ENCODE measurements at places on chromosomes 12 and 14.

- DNase-seq, result peak; percentile 80
Observed at GRCh38 chr12:49945394-49946080, 5.0 kb upstream of the AQP2 start.

DNA sequence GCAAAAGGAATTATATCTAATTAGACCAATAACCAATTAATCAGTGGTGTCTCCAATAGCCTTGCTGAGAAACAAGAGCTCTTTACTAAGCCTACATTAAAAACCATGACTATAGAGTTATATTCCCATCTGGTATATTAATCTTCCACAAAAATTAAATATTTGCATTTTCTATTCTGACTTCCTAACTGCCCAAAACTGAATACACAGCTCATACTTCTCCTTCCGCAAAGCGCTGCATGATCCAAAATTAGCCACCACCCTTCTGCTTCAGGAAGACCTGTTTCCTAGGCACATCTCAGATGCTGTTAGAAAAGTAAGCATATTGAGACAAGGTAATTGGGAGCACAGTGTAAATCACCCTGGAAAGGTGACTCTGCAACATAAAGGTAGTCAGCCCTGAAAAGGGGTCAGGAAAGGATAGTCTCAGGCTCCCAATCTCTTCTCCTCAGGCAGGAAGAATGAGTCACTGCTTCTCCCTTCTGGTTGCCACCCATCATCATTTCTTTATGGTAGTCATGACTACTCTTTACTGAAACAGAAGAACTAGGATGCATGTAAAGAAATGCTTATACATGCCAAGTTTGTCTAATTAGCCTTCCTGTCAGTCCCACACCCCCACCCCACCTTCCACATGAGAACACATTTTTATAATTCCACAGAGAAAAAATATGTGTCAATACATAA lies 54.3 kb downstream of the PLCZ1 start:
- DNase-seq, result no peak

- no peak for DNase-seq
Observed at GRCh38 chr12:49932023-49932422, 18.5 kb upstream of the AQP2 start.

GRCh38 chr14:76465664-76466063 lies 89.7 kb downstream of the ESRRB start:
- DNase-seq, result no peak

DNA sequence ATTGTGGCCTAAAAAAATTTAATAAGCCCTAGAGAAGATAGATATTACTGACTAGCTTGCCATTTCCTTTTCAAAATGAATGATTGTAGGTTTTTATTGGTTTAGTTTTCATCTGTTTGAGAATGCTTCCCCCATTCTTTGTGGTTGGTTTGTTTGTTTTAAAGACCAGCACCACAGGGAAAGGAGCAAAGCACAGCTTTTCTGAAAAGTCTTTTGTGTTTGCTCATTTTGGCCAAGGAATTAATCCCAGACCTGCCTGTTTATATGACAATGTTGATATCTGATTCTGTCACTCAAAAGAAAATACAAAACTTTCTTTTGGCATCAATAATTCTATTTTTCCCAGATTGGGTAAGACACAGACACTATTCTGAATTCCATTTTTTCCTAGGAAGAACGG lies 312.5 kb upstream of the FLRT2 start:
- DNase-seq, result no peak

GRCh38 chr12:3491938-3492792 lies 1.2 kb downstream of the PRMT8 start:
- DNase-seq, result no peak

GRCh38 chr12:91272461-91273063 lies 89.9 kb upstream of the DCN start:
- no peak for DNase-seq

- DNase-seq, result peak; percentile 48
Observed at GRCh38 chr14:61668282-61668681, 27.0 kb upstream of the HIF1A start.

DNA sequence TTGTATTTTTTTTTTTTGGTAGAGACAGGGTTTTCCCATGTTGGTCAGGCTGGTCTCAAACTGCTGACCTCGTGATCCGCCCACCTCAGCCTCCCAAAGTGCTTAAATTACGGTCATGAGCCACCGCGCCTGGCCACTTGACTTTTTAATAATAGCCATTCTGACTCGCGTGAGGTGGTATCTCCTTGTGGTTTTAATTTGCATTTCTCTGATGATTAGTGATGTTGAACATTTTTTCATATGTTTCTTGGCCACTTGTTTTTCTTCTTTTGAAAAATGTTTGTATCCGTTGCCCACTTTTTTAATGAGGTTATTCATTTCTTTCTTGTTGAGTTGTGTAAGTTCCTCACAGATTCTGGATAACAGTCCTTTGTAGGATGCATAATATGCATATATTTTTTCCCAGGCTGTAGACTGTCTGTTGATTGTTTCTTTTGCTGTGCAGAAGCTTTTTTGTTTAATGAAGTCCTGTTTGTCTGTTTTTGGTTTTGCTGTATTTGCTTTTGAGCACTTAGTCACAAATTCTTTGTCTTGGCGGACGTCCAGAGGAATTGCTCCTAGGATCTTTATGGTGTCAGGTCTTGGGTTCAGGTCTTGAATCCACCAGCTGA lies 10.3 kb upstream of the PGAM5 start:
- DNase-seq, result no peak

DNA sequence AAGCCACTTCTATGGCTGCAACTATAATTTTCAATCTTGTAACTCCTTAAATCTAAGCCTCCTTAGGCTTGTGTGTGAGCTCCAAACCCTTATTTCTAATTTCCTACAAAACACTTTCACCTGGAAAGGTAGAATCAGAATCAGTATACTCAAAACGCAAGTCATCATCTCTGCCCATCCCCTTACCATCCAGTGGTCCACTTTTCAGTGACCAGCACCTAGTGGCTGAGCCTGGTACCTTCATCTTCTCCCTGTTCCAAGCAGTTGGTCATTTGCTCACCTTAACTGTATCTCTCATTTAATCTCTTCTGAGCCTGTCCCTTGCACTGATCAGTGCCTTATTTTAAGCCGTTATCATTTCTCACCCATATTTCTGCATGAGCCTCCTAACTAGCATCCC lies 107.9 kb downstream of the PPM1H start:
- DNase-seq, result no peak

DNA sequence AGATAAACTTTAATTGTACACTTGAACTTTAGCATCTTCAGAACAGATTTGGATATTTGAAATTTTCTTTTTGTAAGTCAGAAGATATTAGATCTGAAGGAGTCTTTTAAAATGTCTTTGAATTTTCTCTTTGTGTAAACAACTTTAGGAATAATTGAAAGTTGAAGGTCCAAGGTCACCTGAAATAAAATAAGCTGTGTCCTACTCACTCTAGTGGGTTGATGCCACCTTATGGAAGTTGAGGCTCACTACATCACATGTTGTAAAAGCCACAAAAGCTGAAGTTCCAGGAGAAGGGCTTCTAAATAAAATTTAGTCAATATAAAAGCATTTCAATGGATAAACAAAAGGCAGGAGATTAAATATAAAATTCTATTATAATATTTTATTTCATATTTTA lies 122.0 kb upstream of the ATXN7L3B start:
- DNase-seq, result no peak

DNA sequence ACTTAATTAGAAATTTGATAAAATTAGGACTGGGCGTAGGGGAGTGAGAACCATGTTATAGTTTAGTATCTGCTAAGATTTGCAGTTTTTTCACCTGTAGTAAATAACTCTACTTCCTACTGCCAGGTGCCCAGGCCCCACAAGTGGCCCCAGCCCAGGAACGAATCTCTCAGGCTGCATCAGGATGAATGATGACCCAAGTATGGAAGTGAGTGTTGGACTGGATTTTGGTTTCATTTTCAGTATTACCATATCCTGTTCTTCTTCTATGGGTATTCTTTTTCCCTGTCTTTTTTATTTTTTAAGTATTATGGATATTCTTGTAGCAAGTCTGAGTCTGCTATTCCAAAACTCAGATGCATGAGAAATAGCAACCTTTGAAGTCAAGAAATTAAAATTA lies 120.3 kb upstream of the BCAT1 start:
- no peak for DNase-seq

- no peak for DNase-seq
Observed at GRCh38 chr12:53173085-53173715, 7.3 kb upstream of the ZNF740 start.

DNA sequence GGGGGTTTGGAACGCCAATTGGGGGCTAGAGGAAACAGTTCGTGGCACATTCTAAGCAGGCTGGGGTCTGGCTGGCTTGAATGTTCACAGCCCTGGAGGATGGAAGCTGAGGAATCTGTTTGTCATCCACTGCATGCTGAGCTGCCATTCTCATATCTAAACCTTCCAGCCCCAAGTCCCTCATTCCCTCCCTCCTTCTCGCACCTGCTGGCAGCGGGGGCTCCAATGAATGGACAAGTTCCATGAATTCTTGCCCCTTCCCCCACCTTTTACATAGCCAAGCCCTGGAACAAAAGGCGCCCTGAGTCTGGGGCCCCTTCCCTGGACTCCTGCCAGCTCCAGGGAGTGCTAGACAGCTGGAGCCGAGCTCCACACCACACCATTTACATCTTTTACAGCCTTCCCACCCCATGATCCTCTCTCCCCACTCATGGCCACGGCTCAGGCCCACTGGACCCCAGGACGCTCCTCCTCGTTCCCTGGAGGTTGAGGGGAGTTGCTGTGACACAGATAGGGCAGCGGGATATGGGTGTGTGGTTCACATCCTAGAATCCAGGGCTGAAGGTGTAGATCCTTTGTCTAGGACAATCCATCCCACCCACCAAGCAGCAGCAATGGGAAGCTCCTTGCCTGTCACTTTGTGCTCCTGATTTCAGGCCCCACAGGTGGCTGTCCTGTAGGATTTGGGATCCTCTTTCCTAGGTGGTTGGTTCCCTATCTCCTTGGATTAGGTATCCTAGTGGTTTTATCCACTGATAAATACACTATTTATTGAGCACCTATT lies 21.7 kb upstream of the VRTN start:
- no peak for DNase-seq

- DNase-seq, result no peak
Observed at GRCh38 chr12:50505675-50506530, 1.1 kb downstream of the DIP2B start.

- no peak for DNase-seq
Observed at GRCh38 chr12:104154286-104154685, 16.3 kb upstream of the NFYB start.

GRCh38 chr12:53944209-53944608 lies 5.6 kb downstream of the HOXC13 start:
- no peak for DNase-seq

GRCh38 chr14:104979758-104980610 lies 1.8 kb upstream of the AHNAK2 start:
- no peak for DNase-seq

GRCh38 chr12:120237360-120238171 lies 28.0 kb downstream of the PXN start:
- DNase-seq, result no peak

DNA sequence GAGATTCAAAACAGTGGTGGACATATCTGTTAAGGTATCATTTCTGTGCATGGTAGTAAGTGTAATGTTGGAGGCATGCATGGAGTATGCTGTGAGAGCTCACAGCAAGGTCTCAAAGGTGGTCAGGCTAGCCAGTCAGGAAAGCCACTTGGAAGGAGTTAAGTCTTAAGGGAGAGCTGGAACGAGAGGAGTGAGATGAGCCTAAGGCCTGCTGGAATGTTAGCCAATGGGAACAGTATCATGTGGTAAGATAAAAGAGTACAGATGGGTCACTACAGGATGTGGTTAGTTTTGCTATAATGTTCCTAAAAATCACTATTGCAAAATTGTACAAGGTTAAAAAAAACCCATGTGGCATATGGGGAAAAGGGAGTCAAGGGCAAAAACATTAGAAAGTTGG lies 311.7 kb upstream of the E2F7 start:
- no peak for DNase-seq

DNA sequence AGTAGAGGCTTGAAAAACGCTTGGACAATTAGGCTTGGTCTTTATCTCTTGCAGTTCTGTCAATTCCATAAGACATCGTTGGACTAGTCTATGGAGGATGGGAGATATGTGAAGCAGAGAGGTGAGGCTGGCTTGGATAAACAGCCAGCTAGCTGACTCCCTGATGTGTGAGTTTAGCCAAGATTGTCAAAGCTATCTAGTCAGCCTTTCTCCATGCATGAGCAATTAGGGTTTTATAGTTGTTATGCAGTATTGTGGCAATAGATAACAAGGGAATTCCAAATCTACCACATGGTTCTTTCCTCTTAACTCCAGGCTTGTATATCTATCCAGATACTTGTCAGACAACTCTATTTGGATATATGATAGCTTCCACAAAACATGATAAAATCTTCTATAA lies 153.6 kb upstream of the NRXN3 start:
- DNase-seq, result no peak

DNA sequence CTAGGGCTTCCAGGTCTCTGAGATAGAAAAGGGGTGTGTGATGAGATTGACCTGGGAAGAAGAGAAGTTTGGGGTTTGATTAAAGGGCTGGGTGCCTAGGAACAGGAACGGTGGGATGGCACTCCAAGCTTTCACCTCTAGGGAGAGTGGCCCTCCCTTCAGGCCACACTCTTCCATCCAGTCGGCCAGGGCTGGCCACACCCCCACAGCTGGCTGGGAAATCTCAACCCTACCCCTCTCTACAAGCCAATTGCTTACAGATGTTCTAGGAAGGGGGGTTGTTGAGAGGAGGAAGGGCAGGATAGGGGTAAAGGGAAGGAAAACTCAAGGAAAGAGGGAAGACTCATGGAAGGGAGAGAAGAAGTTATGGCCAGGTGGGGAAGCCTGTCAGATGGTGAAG lies 6.6 kb upstream of the ITGA5 start:
- no peak for DNase-seq

GRCh38 chr12:28453686-28454085 lies 263.4 kb downstream of the CCDC91 start:
- DNase-seq, result no peak

DNA sequence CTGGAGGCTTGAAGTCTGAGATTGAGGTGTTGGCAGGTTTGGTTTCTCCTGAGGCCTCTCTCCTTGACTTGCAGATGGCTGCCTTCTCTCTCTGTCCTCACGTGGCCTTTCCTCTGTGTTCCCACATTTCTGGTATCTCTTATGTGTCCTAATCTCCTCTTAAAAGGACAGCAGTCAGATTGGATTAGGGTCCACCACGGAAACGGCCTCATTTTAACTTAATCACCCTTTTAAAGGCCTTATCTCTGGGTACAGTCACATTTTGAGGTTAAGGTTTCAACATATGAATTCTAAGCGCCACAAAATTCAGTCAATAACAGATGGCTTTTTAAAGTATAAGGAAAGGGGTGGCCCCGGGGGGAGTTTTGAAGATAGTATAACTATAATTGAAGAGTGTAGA lies 33.5 kb downstream of the UNC79 start:
- no peak for DNase-seq
